ENCODE measurements at places on chromosomes 1 and 21.
A peak's percentile ranks its signal among the peaks of the same experiment; 100 is the strongest.

- no peak for DNase-seq
Observed at GRCh38 chr1:70542856-70543255, 131.8 kb downstream of the CTH start.

GRCh38 chr1:245046769-245047168 is 108.0 kb upstream of the KIF26B start:
- no peak for DNase-seq

GRCh38 chr1:222974496-222974895 is 159.7 kb downstream of the DISP1 start:
- peak; percentile 51 for DNase-seq

DNA sequence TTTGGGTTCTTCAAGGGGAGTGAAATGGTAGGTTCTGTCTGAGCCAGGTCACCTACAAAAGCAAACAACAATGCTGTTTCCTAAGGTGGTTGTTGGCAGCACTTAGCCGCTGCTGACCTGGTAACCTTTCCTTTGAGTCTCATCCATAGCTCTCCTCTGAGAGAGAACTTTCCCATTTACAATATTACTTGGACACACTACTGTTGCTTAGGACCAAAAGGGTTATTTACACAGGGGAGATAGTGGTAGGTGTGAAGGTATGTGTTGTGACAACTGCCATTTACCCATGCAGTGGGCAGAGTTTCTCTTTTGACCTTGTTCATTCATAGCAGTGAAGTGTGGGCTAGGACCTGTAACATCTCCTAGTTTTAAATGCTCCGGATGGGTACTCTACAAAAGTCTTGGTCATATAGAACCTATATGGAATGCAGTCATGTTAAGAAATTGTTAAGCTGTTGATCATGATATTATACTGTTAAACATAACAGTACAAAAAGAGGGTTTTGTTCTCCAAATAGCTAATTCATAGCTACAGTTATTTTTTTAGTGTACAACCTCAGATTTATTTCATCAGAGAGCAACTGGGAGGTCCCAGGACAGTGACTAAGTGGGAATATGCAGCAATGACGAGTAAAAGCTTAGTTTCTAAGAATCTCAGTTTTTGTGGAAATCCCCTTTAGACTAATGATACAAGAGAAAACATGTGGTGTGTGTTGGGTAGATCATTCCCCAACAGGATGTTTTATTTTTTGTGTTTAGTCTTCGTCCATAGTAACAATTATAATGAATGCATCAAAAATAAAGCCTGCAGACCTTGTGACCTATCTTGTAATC is 219.7 kb downstream of the NFIA start:
- DNase-seq, result peak; percentile 8

DNA sequence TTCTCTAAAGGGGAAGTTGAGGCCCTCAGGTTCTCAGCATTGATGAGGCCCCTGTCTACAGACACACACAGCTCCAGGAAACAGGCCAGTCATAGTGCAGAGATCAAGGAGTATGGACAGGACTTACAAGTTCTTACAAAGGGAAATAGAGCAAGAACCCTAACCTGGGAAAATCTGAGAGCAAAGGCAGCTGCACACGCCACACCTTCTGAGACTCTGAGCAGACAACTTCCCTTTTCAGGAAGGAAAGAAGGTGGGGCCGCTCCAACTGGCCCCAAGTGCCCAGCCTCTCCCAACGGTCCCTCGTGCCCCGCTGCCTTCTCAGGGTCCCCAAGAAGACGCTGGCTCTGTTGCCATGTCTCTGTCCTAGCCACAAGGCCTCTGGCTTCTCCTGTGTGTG is 3.6 kb downstream of the NOC2L start:
- no peak for DNase-seq

DNA sequence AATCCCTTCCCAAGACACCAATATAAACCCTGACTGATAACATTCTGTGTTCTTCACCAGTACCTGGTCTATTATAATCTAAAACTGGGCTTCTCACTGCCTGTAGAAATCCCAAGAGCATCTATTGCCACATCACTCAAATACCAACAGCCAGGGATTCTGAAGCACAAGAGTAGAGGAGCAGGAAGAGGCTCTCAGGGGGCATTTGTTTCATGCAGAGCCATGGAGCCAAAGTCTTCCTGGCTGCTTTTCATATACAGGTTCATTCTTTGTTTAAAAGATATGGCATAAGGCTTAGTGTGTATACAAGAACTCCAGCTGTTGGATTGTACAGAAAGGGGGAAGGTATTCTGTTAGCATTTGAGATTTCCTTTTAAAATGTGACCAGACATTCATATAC is 38.2 kb upstream of the USH2A start:
- DNase-seq, result peak; percentile 54

DNA sequence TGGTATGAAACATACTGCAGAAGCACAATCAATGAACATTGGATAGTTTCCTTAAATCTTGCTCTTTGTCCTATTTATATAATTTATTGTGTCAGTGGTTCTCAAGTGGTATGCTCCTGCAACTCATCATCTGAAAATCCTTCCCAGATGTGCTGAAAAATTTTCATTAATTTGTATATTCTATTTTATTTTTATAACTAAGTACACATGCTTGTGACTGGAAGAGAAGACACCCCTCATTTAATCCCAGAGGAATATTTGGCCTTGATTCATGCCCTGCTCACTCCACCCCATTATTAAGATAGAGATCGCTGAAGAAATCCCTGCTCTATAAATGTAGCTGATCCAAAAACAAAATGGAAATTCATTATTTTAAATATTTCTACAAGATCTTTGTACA is 870.5 kb upstream of the CXADR start:
- DNase-seq, result no peak

All from AG04450 (cell line).